ENCODE measurements at places on chromosomes 1 and 21.

- no peak for DNase-seq
Measured at GRCh38 chr1:156440654-156441437, 59.7 kb downstream of the MEF2D start.

GRCh38 chr1:62144238-62144831 is 50.3 kb upstream of the L1TD1 start:
- DNase-seq, result peak; percentile 51

DNA sequence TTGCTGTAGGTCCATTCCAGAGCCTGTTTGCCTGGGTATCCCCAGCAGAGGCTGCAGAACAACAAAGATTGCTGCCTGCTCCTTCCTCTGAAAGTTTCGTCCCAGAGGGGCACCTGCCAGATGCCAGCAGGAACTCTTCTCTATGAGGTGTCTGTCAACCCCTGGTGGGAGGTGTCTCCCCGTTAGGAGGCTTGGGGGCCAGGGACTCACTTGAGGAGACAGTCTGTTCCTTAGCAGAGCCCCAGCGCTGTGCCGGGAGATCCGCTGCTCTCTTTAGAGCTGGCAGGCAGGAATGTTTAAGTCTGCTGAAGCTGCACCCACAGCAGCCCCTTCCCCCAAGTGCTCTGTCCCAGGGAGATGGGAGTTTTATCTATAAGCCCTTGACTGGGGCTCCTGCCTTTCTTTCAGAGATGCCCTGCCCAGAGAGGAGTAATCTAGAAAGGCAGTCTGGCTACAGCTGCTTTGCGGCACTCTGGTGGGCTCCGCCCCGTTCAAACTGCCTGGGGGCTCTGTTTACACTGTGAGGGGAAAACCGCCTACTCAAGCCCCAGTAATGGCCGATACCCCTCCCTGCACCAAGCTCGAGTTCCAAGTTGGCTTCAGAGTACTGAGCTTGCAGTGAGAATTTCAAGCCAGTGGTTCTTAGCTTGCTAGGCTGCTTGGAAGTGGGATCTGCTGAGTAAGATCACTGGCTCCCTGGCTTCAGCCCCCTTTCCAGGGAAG is 8.7 kb upstream of the SLC25A24 start:
- no peak for DNase-seq

- DNase-seq, result no peak
Measured at GRCh38 chr1:61050541-61051442, 31.6 kb upstream of the NFIA start.

- DNase-seq, result no peak
Measured at GRCh38 chr1:177480741-177481305, 310.1 kb downstream of the BRINP2 start.

GRCh38 chr21:26777166-26777565 is 68.0 kb downstream of the ADAMTS1 start:
- no peak for DNase-seq

DNA sequence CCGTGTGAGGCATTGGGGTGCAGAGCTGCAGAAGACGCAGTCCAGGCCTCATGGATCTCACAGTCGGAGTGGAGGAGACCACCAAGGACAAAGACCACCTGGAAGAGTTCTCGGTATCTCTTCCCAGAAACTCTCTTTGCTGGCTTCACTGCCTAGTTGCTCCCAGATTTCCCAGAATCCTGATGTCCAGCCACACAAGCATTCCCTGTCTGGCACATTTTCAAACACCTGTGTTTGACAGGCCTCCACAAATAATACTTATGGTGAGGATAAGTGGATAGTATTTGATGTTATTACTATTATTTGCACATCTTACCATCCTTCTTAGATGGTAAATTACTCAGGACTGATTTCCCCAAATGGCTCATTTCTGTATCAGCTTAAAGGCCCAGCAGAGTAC is 27.7 kb upstream of the KANK4 start:
- DNase-seq, result no peak

DNA sequence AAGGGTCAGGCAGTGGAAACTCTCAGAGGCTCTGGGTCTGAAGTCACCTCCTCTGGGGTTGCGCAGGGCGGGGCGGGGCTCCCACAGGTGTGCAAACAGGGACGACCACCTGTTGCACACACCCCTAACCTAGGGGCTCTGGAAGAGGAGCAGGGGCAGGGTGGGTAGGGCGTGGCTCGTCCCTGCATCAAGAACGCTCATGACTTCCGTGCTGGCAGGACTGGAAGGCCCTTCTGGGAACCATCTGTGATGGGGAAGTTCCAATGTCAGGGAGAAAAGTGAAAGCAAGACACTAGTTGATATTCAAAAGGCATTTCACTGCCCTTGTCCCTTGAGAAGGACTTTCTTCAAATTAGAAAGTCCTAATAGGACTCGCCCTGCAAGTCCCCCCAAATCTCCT is 22.1 kb upstream of the CLSTN1 start:
- DNase-seq, result no peak

- DNase-seq, result no peak
Measured at GRCh38 chr1:44048532-44049215, 17.4 kb upstream of the SLC6A9 start.

GRCh38 chr1:40745176-40745575 is 38.4 kb upstream of the KCNQ4 start:
- DNase-seq, result no peak

GRCh38 chr1:183937611-183938010 is 99.9 kb downstream of the COLGALT2 start:
- peak; percentile 7 for DNase-seq

GRCh38 chr1:3062616-3063378 is 6.2 kb upstream of the PRDM16 start:
- DNase-seq, result no peak

- DNase-seq, result no peak
Measured at GRCh38 chr1:159895836-159896545, 4.0 kb downstream of the CFAP45 start.

GRCh38 chr1:35717911-35718476 is 690 bp downstream of the C1orf216 start:
- DNase-seq, result peak; percentile 12

DNA sequence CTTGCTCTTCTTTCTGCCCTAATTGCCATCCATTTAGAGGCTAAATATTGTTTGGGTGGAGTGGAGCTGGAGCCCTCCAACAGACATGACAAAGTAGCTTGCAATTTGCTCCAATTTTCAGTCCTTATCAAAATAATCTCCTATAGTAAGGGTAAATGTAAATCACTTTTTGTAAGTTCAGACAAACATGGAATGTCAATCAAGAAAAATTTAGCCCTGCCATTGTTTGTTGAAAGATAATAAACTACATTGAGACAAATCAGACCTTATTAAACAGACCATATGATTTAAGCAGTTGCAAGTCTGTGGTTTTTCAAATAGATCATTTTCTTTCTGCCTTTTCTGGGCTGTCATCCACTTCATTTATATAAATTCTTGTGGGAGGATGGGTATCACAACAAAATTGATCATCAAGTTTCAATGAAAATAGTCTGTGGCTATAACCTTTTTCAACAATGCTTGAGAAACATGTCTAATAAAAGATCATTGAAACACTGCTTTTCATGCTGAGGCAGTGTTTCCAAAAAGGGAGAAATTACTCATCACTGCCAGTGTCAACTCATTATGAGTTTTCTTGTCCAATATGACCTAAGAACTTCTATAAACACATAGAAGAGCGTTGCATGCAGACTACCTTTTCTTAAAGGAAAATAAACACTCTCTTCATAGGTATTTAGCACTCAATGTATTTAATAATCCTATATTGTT is 1152.0 kb upstream of the B3GALT2 start:
- DNase-seq, result peak; percentile 23

DNA sequence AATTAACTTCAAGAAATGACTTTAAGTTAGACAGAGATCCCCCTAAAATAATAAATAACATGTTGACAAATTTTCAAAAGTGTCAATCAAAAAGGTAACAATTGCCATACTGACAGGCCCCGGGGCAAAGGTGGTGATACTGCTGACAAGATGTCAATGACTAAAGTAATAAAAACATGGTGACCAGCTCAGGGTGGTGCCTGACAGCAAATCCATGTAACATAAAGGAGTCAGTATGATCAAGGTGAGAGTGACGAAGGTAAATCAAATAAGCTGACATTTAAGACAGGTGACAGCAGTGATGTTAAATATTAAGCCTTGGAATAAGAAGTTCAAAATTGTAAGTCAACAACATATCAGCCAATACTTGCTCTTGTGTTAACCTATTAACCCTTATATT is 387.5 kb downstream of the DPYD start:
- no peak for DNase-seq

DNA sequence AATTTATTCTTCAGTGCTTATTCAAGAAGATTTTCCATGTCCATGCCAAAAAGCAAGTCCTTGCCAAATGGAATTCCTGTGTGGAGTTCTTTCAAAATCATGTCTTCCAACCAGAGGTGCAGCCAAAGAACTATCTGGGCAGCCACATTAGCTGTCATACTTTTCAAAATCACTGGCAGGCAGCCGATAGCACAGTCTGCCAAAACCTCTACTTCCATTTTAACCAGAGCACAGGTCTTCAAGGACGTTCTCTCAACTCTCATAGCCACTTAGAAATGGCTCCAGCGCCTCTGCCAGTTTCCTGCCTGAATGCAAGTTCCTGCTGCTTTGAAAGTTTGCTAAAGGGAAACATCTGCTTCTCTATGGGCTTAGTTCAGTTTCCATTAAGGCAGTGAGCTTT is 975.7 kb upstream of the ADGRL4 start:
- DNase-seq, result no peak

DNA sequence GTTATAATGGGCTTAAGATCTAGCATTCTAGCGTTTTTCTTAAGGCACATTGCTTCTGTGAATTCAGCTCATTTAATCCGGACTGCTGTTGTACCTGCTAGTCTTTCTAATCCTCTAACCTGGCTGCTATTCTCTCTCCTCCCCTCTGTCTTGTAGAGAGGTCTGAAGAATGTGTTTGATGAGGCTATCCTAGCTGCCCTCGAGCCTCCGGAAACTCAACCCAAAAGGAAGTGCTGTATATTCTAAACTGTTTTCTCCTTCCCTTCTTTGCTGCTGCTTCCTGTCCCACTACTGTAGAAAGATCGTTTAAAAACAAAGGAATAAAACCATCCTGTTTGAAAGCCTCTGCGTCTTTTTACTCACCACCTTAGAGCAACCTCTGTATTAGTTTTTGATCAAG is 37.3 kb downstream of the CDC42 start:
- no peak for DNase-seq

GRCh38 chr1:154861607-154862094 is 8.4 kb downstream of the KCNN3 start:
- DNase-seq, result peak; percentile 41

DNA sequence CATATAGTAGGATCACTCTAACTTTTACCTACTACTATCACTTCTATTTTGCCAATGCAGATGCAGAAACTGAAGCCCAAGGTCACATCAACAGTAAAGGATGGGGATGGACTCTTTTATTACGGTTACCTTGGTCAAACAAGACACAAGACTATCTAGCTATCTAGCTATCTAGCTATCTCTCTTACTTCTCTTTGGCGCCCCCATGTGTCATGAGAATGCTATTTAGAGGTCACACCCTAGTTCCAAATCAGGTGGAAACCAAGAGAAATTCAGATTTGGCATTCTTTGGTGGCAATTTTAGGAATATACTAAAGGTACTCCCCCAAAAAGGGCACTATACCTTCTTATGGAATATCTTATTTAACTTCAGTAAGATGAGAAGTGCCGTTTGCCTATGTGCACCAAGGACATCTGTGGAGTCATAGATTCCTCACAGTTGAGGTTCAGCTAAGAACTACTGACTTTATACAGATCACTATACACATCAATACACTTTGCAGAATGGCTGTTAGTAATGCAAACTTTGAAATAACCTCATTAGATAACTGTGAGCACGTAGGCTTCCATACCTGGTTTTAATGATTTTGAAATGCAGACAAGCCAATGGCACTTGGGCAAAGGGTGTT is 6.7 kb downstream of the ZNF648 start:
- peak; percentile 32 for DNase-seq

All from NCI-H2171 treated with DMSO at 0.1 percent for 48 hours (cell line).